Activated CD4-positive, alpha-beta T cell treated with anti-CD3 and anti-CD28 coated beads, Interleukin-2, amount 10 ng/mL, durations not matched to agents 24 days and 14 days (primary cell): ENCODE measurements at places on chromosomes 4 and X.

DNA sequence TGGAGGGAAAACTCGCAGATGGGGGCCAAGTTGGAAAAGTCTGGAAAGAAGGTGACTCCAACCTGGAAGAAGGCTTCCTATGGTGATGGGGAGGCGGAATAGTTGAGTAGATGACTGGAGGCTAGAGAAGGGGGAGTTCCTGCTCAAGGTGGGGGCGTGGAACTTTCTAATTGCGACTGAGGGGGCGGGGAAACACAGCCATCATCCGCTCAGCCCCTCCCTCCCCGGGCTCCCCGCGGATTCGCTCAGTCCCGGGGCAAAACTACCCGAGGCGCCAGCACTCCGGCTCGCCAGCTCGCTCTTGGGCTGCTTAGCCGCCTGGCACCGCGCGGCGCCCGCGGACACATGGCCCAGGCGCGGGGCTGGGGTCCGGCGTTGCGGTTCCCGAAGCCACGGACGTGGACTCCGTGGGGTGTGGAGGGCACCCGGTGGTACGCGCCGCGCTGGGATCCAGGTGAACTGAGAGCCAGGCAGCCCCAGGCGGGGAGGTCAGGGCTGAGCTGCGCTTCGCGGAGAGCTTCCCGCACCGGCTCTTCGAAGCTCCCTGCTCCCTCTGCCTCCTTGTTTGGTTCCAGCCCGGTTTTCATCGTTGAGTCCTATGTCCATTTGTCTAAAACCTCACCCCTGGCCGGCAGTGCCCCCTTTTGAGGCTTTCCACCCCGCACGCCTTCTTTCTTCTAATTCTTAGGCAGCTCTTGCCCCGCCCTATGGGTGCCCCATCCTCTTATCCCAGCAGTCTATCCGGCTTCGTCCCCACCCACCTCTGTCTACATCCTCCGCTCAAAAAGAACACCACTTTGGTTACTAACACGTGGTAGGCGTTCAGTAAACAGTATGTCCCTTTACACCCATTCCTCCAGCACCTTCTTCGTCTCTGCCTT is 38.9 kb downstream of the STARD8 start:
- DNase-seq, result peak; percentile 79

DNA sequence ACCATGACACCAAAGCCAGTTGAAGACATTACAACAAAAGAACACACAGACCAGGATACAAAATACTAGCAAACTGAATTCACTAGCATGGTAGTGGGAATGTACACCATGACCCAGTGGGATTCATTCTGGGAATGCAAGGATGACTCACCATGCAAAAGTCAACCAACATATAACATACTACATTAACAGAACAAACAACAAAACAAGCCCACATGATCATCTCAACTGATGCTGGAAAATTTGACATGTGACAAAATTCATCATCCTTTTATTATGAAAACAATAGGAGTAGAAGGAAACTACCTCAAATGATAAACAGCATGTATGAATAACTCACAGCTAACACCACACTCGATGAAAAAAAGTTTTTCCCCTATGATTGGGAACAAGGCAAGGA is 190.2 kb downstream of the DCLK2 start:
- no peak for DNase-seq

DNA sequence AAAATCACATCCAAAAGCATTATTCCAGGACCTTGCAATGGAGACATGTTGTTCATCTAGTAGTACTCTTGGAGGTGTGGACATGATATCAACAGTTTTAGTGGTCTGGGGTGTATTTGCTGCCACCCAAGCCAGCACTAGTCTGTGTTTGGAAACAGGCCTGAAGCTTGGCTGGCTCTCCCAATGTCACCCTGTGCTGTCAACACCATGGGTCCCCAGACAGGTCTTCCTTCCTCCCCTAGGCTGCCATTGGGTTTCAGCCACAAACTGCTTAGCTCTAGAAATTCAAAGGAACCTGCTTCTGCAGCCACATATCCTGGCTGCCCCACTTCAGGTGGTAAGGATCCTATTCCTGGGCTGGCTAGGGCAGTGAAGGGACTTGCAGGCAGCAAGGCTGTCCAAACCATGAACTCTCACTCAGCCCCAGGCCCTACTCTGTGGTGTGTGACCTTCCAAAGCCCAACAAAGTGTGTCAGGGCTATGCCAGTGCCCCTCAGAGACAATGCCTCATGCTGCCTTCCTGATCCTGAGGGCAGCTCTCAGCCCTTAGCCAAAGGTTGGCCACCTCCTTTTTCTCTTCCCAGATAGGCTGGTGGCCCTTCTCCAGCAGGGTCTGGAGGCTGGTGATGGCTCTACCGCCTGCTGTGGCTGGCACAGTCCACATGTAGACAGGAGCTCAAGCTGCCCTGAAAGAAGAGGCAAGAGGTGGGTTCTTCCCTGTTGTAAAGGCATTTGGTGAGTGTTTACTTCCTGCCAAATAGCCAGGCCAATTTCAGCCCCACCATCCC is 18.3 kb downstream of the AMER1 start:
- DNase-seq, result no peak

- DNase-seq, result no peak
Measured at GRCh38 chrX:123518791-123519190, 214.1 kb downstream of the THOC2 start.

DNA sequence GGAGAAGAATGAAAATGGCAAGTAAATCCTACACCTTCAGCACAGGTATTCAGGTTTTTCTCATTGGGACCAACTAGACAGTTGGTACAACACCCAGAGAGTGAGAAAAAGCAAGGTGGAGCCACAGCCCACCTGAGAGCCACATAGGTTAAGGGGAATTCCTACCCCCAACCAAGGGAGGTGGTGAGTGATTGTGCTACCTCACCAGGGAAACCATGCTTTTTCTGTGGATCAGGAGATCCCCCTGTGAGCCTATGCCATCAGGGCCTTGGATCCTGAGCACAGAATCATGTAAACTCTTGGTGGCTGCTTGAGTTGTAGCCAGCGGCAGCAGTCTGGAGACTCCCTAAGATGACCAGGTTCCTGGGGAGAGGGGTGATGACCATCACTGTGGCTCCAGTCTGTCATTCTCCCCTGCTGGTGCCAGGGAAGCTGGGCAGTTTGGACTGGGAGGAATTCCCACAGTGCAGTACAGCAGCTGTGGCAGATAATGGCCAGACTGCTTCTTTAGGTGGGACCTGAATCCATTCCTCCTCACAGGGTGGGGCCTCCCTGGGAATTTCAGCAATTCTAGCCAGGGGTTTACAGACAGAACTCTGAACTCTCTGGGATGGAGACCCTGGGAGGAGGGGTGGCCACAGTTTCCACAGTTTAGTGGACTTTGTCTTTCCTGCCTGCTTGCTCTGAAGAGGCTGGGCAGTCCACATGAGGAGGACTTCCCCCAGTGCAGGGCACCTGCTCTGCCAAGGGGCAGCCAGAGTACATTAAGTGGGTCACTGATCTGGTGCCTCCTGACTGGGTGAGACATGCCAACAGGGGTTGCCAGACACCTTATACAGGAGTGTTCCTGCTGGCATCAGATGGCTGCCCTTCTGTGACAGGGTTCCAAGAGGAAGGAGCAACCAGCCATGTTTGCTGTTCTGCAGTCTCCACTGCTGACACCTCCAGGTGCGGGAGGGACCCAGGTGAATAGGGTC is 43.2 kb downstream of the PARM1 start:
- no peak for DNase-seq

GRCh38 chrX:9562851-9563250 is 98.0 kb downstream of the TBL1X start:
- DNase-seq, result no peak

DNA sequence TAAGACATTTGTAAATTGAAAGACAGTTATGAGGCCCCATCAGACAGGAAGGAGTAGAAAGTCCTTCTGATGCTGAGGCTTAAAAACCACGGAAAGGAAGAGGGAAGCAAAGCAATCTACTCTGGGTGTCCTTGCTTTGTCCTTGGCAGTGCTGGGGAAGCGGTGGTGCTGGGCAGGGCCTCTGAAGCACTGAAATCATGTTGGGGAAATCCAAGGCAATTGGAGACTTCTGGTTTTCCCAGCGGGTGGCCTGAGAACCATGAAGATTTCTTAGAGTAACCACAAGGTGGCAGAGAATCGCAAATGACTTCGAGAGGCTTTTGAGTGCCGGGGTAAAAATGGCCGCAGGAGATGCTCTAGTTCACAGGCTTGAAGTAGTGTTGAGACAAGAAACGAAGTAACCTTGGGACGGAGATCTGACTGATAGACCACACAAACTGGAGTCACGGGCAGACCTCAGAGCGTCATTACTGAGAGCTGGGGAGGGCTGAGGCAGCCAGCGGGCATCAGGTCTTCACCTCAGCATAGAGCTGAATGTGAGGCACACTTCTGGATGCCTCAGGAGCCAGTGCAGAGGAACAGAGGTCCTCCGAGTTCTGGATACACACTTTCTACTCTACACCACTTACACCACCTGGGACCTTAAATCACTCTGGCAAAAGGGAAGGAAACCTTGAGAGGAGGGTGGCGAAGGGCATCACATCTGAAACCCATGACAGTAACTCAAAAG is 130.7 kb upstream of the GPRIN3 start:
- peak; percentile 80 for DNase-seq

DNA sequence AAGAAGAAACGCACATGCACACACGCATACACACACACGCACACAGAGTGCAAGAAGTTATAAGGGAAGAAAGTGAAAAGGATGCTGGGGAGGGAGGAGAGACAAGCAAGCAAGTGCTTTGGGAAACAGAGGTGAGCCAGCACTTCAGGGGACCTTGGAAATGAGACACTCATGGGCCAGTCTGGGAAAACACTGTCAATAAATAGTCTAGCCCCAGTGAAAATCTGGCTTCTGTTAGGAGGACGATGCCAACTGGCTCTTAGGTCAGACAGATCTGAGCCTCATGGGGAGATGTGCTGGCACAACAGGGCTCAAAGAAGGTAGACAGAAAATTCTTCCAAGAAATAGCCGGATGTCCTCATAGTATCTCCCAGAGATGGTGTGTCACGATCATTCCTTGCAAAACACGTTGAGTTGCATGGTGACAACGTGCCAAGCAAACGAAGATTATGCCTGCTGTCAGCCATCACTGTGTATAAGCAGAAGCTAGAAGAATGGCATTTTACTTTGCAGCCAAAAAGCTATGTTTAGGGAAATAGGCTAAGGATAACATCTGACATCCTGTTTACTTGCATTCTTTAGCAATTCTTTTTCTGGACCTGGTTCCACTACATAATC is 557 bp upstream of the ARHGEF6 start:
- peak; percentile 59 for DNase-seq

DNA sequence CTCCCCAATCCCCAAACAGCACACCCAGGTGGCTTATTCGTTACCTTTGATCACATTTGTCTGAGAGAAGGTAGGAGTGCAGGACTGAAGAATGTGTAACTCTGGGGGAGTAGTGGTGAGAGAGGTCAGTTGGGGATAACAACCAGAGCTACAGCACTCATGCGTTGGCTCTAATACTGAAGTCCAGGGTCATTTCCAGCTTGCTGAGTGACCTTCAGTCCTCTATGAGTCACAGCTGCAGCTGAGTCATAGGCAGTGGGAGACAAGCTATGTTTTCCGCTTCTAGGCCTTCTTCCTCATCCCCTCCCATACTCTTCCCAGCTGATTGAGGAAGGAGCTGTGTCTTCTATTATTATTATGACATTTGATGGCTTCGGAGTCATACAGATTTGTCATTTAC is 31.6 kb upstream of the CT47C1 start:
- no peak for DNase-seq

DNA sequence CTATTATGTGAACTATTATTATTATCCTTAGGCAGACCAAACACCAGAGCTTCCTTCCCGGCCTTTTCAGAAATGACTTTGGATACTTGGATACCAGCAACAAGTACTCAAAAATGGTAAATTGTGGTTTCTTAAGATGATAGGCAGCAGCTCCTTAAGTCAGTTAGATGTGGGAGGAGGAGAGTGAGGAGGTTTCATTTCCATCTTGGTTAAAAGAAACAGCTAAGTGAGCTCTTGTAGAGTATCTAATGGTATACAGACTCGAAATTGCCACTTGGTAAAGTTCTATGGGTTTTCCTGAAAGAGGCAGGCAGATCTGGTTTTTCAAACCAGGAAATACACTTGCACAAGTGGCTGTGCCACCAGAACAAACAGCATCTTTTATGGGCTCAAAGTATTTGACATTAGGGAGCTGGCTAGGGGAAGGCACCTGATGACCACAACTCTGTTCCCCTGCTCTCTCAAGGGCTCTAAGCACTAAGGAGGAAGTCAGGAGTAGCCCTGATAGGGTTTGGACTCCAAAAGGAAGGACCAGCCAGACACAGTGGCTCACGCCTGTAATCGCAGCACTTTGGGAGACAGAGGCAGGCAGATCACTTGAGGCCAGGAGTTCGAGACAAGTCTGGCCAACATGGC is 130.9 kb downstream of the TMEM164 start:
- DNase-seq, result no peak

DNA sequence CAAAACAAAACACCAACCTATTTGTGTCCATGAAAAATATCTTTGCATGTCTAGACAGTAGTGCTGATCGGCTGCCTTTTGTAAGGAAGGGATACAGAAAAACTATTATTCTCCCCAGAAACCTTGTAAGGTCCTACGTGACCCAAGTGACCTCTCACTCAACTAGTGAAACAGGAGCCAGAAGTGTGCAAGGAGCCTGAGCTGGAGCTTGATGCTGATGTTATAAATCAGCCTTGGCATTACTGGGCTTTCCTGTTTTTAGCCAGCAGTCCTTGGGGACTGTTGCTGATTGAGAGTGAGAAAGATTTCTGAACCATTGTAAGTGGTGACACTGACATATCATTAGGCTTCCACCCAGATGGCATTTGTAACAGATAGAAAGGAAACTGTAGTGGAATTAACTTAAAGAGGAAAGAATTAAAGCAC is 100.8 kb upstream of the LIMCH1 start:
- no peak for DNase-seq

DNA sequence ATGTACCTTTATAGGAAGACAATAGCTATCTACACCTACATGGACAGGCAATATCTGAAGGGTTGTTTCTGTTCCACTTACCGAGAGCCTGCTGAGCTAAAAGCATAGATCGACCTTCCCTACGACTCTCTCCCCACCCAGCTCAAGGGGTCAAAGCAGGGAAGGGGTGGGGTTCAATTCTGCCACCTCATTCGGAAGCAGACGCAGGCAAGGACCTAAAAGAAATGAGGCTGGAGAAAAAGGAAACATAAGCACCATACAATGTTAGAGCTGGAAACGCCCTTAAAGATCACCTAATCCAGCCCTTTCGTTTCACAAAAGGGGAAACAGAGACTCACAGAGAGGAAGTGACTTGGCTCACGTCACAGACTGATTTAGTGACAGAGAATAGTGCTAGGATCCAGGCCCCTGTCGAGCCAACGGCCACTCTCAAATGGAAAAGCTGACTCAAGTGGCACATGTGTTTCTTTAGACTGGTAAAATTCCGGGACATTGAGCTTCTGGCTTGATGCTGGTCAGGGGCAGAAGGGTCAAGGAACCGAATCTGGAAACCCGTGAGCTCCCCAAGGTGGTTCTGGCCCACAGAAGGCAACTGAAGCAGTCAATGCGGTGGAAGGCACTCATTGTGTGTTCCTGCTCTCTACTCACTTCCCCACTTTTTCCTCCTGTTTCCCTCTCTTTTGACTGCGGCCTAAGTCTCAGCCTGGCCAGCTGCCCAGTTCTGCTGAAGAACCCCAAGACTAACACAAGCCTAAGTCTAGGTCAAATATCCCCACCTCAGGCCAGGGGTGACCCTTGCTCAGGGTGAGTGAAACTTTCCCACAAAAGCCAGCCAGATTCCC is 7.5 kb downstream of the SEPTIN6 start:
- DNase-seq, result peak; percentile 85
